Left renal cortex interstitium (tissue), 4 donors: ENCODE measurements at places on chromosomes 4 and X. TPM values are rescaled to one million over a fixed set of nuclear protein-coding genes. Genes with fewer than 3 reads are reported as not detected.

TMEM150C gene
- 28.1 TPM for polyA plus RNA-seq

L1CAM gene
- 68.5 TPM for polyA plus RNA-seq

PPID gene
- 54.5 TPM for polyA plus RNA-seq

PCDH10 gene
- 5.4 TPM for polyA plus RNA-seq

TENT5D gene
- 0.06 TPM for polyA plus RNA-seq

ASB5 gene
- polyA plus RNA-seq = 0.34 TPM

FAM184B gene
- polyA plus RNA-seq = 0.48 TPM

CRLF2 gene
- 0.18 TPM for polyA plus RNA-seq

C4orf36 gene
- polyA plus RNA-seq = 1.8 TPM

EBP gene
- 72.5 TPM for polyA plus RNA-seq

PRDM8 gene
- 2.0 TPM for polyA plus RNA-seq

GPRASP3 gene
- polyA plus RNA-seq = 18.7 TPM

GSX2 gene
- not detected for polyA plus RNA-seq

SLC9B1 gene
- polyA plus RNA-seq = 2.9 TPM

BBS12 gene
- polyA plus RNA-seq = 14.3 TPM

BEX1 gene
- 66.6 TPM for polyA plus RNA-seq
